Stimulated activated CD8-positive, alpha-beta memory T cell treated with anti-CD3 and anti-CD28 coated beads, Interleukin-2, amount 100 ng/mL, for 48 hours (primary cell): ENCODE measurements at places on chromosomes 1 and 21.

GRCh38 chr21:41108668-41109585 is 59.0 kb upstream of the BACE2 start:
- DNase-seq: no peak

GRCh38 chr1:177585302-177586220 is 384.3 kb downstream of the SEC16B start:
- DNase-seq: no peak

DNA sequence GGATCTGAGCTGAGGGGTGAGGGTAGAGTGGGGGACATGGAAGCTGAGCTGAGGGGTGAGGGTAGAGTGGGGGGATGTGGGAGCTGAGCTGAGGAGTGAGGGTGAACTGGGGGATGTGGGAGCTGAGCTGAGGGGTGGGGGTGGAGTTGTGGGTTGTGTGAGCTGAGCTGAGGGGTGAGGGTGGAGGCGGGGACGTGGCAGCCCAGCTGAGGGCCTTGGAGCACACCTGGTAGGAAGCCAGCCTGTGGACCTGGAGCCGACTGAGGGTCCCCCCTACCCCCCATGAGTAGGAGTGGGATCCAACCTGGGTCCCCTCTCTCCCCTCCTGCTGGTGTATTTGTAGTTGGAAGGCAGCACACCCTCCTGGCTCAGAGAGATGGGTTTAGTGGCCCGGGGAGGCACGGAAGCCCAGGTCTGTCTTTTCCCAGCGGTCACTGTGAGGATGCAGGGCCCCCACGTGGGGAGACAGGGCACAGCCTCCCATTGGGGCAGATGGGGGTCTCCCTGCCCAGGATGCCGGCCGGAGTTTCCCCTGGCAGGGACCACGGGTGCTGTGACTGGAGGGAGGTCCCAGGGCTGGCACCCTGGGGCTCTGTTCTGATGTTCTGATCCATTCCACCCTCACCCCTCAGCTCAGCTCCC is 13.2 kb upstream of the NPHP4 start:
- no peak for DNase-seq

GRCh38 chr1:42003433-42003832 is 84.7 kb upstream of the HIVEP3 start:
- no peak for DNase-seq
